T-helper 1 cell treated with Interleukin-12 subunit alpha and Interleukin-12 subunit beta and Interleukin-4 antibody, amounts not matched to agents 30 ng/mL and 1 ng/mL, for 36 hours (primary cell): ENCODE measurements at places on chromosomes 5 and 9. TPM values are rescaled to one million over a fixed set of nuclear protein-coding genes. Genes with fewer than 3 reads are reported as not detected.

Gene CDH12
- not detected in 2 replicates for total RNA-seq

Gene WDR38
- total RNA-seq = not detected in 2 replicates

Gene TSSK1B
- not detected in 2 replicates for total RNA-seq

Gene ANKRD18B
- total RNA-seq = 1.7 and 2.4 TPM in 2 replicates

Gene GTF2H2
- 16.4 and 21.3 TPM in 2 replicates for total RNA-seq

Gene MAP1B
- 0.07 and 0.56 TPM in 2 replicates for total RNA-seq

Gene DMGDH
- total RNA-seq = 1.3 TPM in 1 of 2 replicates, not detected in the other
